ENCODE measurements at places on chromosomes 2 and 18. TPM values are rescaled to one million over a fixed set of nuclear protein-coding genes. Genes with fewer than 3 reads are reported as not detected.
A peak's percentile ranks its signal among the peaks of the same experiment; 100 is the strongest.

The WNT10A gene
- polyA plus RNA-seq = 4.1 TPM

The ACMSD gene
- polyA plus RNA-seq = not detected

GRCh38 chr18:75143851-75144250 lies 65.1 kb downstream of the PTGR3 start:
- no peak for DNase-seq

DNA sequence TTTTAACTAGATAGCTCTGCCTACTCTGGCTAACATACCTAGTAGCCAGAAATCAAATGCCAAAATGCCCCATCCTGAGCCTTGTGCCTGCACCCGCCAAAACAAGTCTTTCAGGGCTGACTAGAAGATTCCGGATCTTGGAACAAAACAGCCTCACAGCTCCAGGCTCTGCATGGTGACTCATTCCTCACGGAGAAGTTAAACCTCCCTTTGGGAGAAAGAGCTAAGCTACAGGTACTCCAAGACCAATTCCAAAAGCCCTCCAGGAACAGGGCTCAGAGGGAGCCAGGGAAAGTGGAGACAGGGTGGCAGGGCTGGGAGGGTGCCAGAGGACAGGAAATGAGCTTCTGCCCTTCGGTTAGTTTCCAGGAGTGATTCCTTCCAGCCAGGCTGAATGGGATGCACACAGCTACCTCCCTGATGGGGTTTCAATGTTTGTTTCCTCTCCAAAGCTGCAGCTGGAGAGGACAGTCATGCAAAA lies 295.6 kb downstream of the TNS1 start:
- peak; percentile 86 for DNase-seq

DNA sequence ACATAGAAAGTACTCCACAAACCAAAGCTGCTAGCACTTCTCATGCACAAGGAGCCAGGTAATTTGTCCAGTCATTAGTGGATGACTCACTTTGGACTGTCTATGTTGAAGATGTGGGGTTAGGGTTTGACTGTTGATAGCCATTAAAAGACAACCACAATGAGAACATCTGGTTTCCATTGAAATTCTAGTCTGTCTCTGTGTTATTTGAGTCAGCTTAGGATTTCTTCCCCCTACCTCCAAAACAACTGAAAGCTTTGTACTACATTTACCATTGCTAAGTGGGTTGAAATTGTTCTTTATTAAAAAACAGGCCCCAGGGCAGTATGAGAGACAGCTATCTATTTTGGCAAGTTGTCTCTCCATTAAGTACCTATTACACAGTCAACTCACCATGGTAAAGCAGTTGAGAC lies 50.2 kb upstream of the ANKRD44 start:
- peak; percentile 57 for DNase-seq

Data from foreskin keratinocyte (primary cell).